NCI-H2081 treated with DMSO at 0.1 percent for 48 hours (cell line): ENCODE measurements at places on chromosomes 16 and 17.

DNA sequence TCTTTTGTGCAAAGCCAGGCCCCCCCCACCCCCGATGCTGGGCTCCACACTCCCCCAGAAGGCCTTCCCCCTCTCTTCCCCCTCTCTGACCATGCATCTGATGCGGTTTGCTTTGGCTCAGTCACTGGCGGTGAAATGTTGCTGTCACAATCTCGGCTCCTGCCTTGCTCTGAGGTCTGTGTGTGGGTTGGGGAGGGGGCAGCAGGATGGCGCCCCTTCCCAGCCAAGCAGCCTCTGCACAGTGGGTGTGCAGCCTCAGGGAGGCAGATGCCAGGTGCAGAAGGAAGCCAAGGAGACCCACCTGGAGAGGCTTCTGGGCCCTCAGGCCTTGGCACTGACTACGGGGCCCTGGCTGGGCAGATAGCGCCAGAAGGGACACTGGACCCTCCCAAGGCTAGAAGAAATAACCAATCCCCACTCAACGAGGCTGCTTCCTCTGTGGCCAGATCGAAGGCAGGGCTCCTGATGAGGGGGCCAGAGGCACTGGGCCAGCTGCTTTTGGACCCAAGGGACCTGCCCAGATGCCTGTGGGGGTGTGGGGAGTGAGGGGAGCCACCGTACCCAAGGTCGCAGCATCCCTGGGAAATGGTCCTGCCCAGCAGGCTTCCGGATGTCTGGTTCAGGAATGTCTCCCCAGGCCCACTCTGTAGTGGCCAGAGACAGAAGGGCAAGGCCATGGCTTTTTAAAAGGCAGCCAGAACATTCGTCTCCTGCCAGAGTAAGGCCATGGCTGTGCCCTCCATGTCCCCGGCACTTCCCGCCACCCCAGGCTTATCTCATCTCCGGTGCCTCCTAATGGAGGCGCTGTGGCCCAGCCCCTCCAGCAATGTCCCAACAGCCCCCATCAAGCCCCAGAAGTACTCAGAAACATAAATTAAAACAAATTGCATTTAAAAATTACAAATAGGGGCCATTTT, 43.4 kb upstream of the SLC38A10 start:
- DNase-seq: no peak

- DNase-seq: no peak
Measured at GRCh38 chr17:63151941-63152523, 186.0 kb downstream of the TANC2 start.

GRCh38 chr17:82021107-82021899, 1.4 kb downstream of the CENPX start:
- DNase-seq: no peak

- DNase-seq: no peak
Measured at GRCh38 chr17:16023881-16024280, 24.3 kb downstream of the TTC19 start.

- peak; percentile 29 for DNase-seq
Measured at GRCh38 chr17:49557312-49558024, 18.2 kb upstream of the NXPH3 start.

DNA sequence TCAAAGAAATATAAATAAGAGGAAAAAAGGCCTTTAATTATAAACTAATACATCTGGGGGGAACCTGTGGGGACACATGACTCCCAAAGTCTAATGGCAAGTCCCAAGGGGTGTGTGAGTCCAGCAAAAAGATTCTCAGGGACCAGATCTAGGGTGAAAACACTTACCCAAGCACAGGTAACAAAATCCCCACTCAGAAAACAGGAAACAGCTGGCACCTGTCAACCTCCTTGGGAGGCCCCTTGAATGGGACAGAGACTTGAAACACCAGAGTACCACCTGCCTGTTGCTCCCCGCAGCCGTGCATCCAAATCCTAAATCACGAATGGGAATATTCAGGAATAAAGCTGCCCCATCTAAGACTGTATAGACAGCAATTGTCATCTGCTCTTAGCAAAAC, 461.2 kb upstream of the CDH5 start:
- DNase-seq: no peak
